ENCODE measurements at places on chromosomes 3 and 15.

DNA sequence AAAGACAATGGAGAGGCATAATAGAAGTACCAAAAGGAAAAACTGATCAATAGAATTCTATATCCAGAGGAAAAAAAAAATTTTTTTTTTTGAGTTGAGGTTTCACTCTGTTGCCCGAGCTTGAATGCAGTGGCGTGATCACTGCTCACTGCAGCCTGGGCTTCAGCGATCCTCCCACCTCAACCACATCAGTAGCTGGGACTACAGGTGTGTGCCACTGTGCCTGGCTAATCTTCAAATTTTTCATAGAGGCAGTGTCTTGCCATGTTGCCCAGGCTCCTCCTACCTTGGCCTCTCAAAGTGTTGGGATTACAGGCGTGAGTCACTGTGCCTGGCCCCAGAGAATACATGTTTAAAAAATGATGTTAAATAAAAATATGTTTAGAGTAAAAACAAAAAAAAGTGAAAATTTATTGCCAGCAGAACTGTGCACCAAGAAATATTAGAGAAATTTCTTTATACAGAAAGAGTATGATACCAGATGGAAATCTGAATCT, 154.3 kb upstream of the ZBTB20 start:
- DNase-seq = no peak

DNA sequence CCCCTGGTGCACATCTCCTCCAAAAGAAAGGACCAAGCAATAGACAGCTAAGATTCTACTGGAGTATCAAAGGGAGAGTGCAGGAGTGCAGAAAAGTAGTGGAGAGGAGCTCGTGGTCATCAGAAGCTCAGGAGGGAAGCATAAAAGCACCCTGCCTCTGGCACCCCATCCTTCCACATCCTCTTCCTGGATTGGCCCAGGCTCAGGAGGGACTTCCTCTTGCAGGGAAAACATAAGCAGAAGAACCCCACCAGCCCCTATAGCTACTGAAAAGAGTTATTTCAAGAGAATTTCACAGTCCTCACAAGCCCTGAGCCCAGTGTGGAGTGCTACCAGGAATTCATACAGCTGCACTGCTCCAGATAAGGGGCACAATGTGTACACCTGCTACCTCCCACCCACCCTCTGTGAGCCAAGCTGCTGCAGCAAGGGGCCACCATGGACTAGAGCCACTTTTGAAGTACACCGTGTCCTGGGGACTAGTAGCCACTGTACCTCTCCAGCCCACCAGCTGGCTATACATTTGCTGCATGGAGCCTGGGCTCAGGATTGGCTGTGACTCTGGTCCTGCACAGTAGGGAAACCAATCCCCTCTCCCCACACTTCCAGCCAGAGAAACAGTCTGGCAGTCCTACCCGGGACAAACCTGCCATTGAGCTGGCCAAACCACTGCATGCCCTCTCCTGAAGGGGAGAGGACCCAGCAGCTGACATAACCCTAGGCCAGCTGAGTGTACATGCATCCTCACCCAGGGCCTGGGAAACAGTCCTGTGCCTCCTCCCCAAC, 43.0 kb downstream of the CD200R1 start:
- no peak for DNase-seq

- no peak for DNase-seq
Measured at GRCh38 chr3:176120507-176120906, 1076.8 kb downstream of the TBL1XR1 start.

GRCh38 chr3:86563400-86563970, 427.5 kb downstream of the VGLL3 start:
- no peak for DNase-seq

DNA sequence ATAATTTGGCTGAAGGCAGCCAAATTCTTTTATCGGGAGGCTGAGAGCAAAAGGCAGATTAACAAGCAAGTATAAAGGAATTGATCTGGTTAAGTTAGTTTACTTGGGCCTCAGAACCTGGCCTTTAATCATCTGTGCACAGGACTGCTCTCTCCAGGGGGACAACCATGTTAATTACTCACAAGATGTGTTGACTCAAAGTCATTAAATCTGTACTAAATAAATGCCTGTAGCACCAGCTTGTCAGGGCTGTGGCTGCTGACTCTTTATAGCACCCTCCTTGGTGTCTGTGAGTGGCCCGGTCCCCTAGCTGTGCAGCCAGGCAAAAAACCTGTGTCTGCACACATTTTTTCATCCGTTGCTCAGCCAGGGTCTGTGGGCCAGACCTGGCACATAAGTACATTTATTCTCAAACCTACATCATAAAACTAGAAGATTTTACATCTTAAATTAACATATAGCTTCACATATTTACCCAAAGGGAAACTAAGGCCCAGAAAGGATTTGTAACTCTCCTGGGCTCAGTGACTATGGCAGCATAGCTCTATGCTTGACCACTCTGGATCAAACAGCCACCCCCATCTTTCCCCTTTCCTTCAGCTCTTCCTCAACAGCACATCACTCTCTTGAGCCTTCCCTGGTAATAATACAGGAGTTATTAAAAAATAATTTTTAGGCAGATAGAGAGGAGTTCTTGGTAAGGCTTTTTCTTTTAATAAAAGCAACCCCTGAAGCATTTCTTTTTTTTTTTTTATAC, 51.4 kb downstream of the NCEH1 start:
- DNase-seq = peak; percentile 76

- no peak for DNase-seq
Measured at GRCh38 chr15:89195836-89196235, 25.5 kb downstream of the RLBP1 start.

- no peak for DNase-seq
Measured at GRCh38 chr3:127002195-127003174, 19.6 kb downstream of the PLXNA1 start.

- DNase-seq = no peak
Measured at GRCh38 chr3:149647812-149648211, 10.0 kb downstream of the WWTR1 start.

DNA sequence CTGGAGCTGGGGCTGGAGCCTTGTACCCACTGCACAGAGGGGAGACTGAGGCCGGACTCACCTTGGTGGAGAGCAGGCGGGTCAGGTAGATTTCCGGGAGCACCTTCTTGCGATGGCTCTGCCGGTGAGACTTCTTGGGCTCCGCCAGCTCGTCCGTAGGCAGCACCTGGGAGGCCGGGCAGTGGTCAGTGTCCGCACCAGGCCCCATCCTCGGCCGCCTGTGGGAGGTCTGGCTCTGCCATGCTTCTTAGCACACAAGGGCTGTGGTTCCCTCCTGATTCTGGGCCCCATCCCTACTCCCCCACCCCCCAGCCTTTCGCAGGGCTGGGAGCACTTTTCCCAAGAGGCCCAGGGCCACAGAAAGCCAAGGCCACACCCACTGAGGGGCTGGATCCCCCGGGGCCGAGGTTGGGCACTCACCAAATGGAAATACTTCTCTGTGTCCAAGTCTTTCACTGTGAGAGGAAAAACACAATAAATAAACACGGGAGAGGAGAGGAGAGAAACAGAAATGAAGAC, 17.4 kb downstream of the H1-8 start:
- DNase-seq = no peak

DNA sequence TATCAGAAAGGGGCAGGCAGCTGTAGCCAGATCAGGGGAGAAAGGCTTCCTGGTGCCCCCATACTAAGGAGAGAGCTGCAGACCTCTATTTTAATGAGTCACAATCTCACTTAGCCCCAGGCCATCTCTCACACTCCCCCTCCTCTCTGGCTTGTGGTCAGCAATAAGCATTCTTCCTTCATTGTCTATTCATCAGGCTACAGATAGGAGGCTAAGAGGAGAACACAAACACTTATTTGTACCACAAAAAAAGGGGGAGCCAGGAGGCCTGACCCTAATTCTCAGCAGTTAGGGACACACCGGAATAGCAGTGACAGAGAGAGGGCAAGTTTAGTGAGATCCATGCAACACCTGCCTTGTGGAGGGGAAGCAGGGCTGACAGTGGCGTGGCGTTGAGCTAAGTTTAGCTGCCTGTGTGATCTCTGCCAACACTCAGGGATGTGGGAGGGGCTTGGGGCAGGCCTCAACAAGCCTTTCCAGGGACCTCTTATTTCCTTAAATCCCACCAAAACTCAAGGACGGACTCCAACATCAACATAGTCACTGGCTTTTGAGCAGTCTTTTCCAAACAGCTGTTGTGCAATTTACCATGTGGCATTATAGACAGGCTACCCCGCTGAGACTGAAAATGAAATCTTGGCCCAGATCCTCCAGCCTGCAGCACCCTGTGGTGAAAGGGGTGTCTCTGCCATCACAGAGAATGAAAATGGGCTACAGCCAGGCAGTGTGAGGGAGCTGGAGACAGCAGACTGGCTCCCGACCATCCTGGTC, 191.9 kb upstream of the TSC22D2 start:
- DNase-seq = no peak

DNA sequence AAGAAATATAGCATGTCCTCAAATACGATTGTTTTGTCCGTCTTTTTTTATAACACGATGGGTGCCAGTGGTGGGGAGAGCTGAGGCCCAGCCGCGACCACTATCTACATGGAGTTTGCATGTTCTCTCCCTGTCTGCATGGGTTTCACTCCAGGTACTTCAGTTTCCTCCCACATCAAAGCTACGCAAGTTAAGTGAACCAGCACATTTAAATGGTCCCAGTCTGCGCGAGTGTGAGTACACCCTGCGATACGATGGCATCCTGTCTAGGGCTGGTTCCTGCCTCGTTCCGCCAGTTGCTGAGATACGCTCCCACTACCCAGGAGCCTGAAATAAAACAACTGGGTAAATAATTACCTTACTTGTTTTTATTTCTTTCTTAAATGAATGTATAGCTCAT, 40.6 kb downstream of the ATP13A3 start:
- no peak for DNase-seq

DNA sequence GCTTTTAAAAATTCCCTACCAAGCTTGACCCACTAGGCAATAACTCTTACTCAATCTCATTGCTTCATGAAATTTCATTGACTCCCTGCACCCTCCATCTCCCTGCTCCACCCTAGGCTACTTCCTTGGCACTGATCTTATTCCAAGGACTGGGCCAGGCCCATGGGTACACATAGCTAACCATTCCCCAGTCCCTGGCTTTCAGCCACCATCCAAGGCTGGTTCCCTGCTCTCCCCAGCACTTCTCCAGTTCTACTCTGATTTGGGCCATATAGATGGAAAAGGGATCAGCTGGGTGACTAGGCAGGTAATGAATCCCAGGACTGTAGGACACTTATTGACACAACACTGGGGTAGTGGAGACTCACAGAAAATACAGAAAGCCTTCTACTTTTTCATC, 88.1 kb upstream of the NEO1 start:
- no peak for DNase-seq

GRCh38 chr15:63449731-63450130, 54.7 kb upstream of the USP3 start:
- DNase-seq = no peak

- DNase-seq = no peak
Measured at GRCh38 chr3:108125550-108126071, 34.8 kb upstream of the CD47 start.

DNA sequence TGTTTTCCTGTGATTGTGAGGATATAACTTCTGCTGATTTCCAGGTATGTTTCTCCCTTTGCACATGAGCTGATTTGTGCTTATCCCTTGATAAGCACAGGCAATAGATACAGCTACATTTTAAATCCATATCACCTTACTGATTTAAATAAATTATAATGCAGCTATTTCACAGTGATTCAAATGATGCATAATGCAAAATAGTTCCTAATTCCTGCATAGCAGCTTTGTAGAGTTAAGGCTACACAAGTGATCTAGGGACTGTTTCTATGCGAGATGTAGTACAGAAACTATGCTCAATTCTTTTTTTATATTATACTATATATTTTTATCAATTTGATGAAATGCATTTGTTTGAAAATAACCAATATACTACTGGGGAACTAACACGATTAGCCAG, 334.2 kb downstream of the LRTM1 start:
- DNase-seq = no peak

GRCh38 chr3:43378066-43378935, 92.0 kb downstream of the SNRK start:
- no peak for DNase-seq

DNA sequence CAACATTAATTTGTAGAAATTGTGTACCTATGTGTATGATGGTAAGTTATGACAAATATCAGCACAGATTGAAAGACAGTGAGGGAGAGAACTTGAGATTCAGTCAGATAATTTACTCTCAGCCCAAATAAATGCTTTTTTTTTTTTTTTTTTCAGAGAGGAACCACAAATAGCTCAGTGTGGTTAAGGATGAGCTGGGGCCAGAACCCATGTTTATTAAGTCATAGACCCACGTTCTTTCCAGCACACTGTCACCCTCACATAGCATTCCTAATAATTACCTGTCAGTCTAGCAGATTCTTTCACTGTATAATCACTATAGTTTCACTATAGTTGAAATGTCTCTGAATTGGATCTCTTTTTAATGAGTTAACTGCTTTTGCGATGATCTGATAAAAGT, 246.1 kb downstream of the ZIC1 start:
- no peak for DNase-seq

DNA sequence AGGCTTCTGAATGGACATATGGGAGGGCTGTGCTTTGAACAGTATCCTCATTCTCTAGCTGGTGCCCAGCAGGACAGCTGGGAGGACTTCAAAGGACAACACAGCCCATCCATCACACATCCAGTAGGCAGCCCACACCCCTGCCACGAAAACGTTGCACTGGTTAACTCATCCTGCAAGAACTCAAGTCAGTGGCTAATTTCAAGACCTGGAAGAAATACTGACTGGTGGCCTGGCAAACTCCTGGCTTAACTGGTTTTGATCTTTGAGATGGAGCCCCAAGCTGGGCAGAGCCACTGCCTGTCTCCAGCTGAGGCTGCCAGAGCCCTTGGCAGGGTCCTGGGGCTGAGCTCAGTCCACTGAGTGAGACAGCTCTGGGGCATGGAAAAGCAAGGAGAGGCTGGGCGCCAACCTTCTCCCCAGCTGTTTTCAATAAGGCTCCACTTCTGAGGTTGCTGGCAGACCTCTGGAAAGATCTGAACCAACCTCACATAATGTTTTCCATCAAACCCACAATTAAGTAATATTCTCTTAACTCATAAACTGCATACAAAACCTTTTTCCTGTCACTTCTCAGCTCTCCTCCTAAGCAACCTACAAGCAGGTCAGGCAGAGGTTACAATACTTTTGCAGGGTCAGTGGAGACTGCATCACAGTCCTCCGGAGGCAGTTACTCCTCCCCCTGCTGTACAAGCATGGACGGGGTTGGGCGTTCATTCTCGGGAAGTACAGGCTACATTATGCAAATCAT, 110.3 kb downstream of the MYLK start:
- no peak for DNase-seq

- no peak for DNase-seq
Measured at GRCh38 chr3:33165372-33165771, 51.6 kb downstream of the CRTAP start.

DNA sequence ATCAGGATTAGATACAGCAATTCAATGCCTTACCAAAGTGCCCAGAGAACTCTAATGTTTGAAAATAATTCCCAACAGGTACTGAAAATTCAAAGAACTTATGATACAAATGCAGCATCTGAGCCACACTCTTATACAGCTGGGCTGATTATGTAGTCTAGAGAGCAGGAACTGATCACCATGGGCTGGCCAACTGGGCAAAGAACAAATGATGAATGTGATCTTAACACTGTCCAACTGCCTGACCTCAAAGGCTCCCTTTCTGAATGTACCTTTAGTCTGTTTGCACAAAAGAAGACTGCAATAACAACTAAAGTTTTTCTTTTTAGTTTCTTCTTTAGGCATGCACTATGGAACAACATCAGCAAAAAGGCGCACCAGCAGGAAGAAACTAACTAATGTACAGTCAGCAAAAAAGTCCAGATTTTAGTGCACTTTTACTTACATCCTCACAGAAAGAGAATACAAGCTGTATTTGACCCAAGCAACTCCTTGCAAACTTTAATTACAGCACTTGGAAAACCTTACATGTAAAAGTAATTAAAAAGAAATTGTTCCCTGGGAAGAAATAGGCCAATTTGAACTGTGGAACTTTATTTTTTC, 1095.1 kb downstream of the IGSF11 start:
- no peak for DNase-seq

GRCh38 chr15:80733460-80733859, 38.4 kb downstream of the ABHD17C start:
- DNase-seq = no peak

Data from SW 1271 (cell line).